ENCODE measurements at places on chromosomes 6 and 20.

DNA sequence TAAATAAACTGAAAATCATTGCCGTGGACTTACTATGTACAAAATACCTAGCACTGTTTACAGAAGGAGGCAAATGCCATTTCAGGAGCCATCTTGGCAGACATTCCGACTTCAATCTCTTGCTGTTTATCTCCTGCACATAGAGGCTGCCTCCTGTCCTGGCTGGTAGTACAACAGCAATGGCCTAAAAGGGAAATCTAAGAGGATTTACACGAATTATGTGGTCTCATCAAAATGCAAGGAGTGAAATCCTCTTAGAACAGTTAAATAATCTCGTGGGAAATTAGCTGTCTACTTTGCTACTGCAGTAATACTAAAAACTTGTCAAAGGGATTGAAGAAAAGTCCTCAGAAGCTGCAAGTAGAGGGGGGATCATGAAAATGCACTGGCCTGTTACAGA is 82.2 kb upstream of the SLC2A12 start:
- DNase-seq: no peak

- DNase-seq: peak; percentile 34
Measured at GRCh38 chr6:56902641-56903464, 52.1 kb upstream of the BEND6 start.

GRCh38 chr20:62088258-62089127 is 22.8 kb upstream of the TAF4 start:
- DNase-seq: peak; percentile 58

DNA sequence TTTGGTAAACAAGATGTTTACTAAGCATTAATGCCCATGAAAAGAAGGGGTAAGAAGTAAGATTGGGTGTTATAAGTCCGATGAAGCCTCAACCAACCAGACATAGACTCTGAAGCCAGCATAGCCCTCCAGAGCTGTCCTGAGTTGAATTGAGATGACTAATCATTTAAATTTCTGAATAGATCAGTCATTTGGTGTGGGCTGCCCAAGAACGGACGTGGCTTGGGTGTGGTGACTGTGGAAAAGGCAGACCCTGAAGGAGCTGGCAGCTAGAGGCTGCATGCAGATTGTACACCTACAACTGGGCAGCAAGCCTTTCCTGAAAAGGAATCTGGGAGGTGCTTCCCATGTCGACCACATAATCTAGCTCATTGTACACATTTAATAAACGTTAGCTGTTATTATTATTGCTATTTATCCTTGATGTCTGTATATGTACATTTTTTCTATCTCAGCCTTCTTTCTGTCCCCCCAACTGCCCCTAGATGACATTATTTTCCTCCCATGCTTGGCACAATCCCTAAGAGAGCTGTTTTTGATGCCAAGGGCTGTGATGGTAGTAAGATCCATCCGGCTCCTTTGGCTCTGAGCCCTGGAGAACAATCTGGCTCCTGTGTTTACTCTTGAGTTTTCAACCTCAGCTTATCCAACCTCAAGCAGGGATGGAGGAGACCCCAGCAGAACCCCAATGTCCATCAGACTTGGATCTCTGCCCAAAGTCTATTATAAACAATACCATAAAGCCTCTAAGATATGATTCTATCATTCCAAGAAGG is 57.6 kb upstream of the JAG1 start:
- DNase-seq: no peak

- DNase-seq: no peak
Measured at GRCh38 chr20:62255976-62256375, 17.7 kb downstream of the OSBPL2 start.

GRCh38 chr6:143410859-143411270 is 39.6 kb downstream of the ADAT2 start:
- DNase-seq: no peak

GRCh38 chr20:46269372-46269771 is 38.9 kb downstream of the CDH22 start:
- DNase-seq: no peak

DNA sequence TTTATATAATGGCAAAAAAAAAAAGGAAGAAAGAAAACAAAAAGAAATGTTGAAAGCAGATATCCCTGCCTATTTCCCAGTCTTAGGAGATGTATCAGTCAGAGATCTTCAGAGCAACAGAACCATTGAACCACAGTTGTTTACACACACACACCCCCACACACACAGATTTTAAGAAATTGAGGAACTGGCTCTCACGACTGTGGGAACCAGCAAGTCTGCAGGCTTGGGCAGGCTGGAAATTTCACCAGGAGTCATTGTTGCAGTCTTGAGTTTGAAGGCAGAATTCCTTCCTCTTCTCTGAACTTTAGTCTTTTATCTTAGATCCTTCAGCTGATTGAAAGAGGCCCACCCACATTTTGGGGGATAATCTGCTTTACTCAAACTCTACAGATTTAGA is 380.9 kb downstream of the CDKAL1 start:
- DNase-seq: no peak

DNA sequence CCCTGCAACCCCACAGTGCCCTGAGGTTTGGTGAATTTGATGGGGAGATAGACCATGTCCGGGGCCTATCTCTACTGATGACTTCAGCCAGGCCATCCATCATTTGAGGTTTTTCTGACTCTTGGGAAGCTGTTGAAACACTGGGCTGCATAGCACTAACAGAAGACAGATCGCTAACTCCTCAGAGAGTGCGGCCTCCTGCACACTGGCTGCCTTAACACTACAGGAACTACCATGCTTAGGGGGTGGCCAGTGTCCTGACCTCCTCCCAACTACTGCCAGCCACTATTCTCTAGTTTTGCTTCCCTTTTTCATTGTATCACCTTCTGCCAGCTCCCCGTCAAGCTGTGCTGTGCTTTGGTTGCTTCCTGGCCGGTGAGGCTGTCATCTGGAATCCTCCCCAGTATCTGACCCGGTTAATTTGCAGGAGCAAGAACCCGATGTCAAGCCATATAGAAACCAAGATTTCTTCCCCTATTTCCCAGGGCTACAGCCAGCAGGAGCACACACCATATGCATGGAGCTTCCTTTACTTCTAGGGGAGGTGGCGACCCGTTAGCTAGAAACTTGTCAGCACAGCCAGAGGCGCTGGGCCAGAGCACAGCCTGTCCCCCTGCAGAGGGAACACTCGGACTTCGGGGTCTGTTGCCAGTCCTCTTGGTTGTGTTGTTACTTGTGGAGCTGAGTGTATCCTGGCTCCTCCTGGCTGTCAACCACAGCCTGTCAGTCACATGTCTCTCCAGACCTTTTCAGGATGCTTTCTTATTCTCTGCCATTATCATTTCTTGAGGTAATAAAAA is 57.3 kb upstream of the TRAF3IP2 start:
- DNase-seq: peak; percentile 55

DNA sequence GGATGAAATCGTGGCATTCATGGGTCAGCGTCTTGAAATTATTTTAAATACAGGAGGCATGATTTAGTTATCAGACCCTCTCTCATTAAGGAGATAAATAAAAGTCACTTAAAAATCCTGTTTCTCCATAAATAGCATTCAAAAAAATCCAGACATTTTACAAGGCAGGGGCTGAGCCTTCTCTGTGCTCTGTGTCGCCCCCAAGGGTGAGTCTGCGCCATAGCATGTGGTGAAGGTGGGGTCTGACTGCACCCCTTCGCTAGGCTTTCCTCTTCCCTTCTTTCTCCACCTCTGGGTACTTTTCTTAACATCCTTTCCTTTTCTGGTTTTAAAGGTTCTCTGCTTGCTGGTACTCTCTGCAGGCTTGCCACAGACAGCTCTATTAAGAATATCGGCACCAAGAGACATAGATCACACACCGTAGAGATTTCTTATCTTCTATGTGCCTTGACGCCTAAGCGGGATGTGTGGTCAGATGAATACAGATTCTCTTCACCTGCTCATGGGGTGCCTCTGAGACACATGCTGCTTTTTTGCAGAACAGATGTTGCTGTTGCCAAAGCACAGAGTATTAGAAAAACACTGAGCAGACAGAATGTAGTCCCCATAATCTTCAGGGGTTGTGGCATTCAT is 20.1 kb upstream of the FAM209A start:
- DNase-seq: peak; percentile 17

GRCh38 chr6:152981219-152981618 is 1.6 kb downstream of the FBXO5 start:
- no peak for DNase-seq

- no peak for DNase-seq
Measured at GRCh38 chr6:42297661-42298060, 80.0 kb upstream of the MRPS10 start.

DNA sequence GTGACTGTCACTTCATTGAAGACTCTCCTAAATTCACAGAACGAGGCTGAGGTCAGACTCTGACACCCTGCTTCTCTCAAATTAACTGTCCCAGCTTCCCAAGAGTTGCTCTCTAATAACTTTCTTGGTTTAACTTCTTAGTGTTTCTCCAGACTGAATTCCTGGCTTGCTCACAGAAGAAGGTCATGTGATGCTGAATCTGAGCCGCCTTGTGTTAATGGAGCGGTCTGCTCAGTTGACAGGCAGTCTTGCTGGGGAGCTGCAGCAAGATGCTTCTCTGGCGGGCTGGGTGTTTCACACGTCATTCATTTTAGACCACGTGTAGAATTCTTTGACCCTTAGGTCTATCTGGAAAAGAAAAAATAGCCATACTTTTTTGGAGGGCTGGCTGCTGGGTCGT is 107.3 kb downstream of the FOXO3 start:
- DNase-seq: no peak

- DNase-seq: no peak
Measured at GRCh38 chr6:95244751-95245150, 332.6 kb upstream of the MANEA start.

DNA sequence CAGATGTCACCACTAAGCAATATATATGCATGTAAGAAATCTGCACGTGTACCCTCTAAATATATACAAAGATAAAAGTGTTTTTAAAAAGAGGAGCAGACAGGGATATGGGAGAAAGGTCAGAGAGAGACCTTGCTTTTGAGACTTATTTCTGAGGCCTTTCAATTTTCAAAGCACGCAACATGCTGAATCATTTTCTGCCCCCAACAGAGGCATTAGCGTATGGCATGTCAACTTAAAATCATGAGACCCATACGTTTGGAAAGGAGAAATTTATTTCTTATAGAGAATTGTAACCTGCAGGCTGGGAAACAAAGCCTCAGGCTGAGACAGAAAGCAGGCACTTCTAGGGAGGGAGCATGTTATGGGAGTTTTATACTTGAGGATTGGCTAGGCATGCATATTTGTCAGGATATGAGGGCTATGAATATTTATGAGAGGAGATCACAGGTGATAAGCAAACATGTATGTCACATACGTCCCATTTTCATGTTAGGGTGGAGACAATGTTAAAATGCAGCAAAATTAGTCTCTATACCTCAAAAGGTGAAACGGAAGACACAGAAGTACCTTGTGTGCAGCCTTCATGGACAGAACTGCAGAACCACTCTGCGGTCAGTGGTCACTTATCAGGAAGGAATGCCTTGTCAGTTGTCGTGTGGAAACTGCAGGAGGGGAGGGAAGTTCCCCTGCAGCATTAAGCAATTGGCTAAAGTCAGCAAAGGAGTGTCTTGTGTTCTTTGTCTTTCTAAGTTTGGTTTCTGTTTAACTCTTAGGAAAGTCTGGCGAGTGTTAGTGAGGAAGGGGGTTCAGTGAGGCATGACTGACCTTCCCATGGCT is 6.3 kb upstream of the GABRR2 start:
- peak; percentile 32 for DNase-seq

GRCh38 chr6:126112171-126112632 is 125.9 kb downstream of the TRMT11 start:
- DNase-seq: peak; percentile 51

- DNase-seq: no peak
Measured at GRCh38 chr6:162651505-162651904, 76.1 kb downstream of the PRKN start.

DNA sequence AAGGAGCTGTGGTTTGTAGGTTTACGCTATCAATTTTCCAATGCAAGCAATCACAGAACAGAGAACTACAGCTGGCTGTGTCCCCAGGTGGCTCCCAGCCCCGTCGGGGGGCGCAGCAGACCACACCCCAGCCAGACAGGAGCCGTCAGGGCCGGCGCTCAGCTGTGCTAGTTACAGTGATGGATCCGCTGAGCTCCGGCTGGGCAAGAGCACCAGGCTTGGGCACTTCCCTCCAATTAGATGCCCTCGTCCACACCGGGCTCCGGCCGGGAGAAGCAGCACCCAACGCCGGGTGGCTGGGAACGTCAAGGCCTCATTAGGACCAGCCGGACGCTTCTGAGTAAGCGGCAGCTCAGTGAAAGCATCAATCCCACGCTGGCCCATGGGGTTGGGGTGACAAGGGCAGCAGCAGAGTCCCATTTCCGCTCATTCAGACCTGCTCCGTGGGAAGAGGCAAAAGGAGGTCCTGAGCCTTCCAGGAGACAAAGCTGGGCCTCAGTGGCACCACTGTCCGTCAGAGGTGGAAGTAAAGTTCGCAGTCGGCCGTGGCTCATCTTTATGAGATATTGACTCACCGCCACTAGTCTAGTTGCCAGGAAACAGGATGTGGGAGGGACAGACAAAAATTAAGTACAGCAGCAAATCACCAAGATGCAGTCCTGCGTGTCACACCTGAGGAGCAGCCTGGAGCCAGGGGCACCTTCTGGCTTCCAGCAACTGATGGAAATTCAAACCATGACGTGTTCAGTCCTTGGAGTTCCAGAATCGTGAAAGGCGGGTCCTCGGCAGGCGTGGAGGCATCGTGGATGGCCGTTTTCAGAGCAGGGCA is 164.1 kb downstream of the TAF4 start:
- DNase-seq: no peak

All from common myeloid progenitor, CD34-positive (primary cell).